ENCODE measurements at places on chromosomes 2 and 18. TPM values are rescaled to one million over a fixed set of nuclear protein-coding genes. Genes with fewer than 3 reads are reported as not detected.

DNA sequence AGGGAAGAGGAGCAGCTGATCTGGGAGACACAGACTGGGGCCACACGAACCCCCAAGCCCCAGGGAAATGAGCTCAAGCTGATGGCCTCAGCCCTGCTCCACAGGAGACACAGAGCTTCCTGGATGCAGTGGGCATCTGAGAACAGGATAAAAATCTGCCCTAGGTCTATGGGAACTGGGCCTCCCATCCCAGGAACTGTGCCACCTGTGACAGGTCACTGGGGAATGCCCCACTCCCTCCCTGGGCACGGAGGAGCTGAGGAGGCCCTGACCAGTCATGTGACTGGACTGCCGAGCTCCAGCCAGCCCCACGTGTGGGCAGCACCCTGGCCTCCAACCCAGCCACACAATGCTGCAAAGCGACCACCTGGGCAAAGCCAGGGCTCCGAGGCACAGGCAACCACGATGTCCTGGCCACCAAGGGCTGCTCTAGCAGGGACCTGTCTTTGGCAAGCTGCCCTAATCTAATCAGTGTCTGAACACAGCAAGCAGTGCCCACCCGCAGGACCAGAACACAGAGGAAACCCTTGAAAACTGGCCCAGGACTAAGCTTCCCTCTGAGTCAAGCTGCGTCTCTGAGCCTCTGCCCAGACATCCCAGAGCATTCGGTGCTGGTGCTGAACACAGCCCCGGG lies 57.8 kb upstream of the ID2 start:
- DNase-seq = no peak

GRCh38 chr2:48292393-48292792 lies 237.6 kb upstream of the STON1 start:
- no peak for DNase-seq

DNA sequence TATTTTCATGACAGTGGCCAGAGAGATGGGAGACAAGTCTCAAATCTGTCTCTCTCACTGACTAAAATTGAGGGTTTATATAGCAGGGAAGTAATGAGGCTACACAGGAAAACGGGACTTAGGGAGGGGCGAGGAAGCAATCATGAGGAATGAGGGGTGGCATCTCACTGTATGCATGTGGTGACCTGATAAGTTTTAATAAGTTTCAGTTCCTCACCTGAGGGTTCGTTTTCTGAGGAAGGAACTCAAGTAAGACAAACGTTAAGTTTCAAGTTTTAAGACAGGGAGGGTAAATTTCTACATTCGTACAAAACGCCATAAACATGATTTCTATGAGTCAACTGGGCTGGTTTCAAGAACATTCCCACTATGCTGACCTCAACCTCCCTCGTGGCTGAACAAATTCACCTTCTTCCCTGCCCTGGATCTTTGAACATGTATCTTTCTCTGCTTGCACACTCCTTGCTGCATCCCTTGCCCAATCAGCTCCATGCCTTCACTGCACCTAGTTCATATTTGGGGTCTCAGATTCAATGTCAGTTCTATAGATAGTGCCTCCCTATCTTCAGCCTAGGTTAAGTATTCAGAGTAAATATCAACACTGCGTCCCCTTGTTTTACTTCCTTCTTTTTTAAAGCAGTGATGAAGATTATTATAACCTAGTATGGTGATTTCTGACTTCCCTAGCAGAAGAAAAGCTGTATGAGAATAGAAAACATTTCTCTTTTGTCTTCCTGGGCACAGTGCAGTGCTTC lies 53.3 kb upstream of the CNTNAP5 start:
- no peak for DNase-seq

DNA sequence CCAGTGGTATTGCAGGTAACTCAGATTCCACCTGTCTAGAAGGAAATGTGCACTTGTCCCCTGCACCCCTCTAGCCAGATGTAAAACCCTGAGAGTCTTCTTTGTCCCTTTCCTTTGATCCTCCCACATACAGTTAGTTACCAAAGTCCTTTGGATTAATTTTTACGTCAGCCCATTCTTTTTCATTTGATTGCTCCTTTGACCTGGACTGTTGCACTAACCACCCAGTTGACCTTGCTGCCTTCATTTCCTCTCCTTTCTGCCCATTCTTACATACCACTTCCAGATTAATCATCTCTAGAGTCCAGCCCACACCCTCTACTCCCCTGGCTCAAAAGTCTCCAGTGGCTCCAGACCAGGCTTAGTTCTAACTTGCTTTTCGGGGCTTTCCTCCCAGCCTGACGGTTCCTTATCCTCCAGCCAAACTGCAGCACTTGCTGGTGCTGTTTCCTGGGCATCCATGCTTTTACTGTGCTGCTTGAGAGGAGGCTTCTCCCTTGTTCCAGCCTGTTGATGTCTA lies 99.3 kb downstream of the SPTBN1 start:
- no peak for DNase-seq

DNA sequence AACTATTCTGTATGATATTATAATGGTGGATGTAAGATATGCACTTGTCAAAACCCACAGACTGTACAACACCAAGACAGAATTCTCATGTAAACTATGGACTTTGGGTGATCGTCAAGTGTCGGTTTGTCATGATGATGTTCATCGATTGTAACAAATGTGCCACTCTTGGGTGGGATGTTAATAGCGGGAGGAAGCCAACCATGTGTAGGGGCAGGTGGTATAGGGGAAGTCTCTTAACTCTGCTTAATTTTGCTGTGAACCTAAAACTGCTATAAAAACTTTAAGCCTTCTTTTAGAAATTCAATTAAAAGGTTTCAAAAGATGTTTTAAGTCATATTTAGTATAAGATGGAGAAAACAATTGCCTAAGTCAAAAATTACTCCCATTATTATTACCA lies 139.0 kb downstream of the ANKRD44 start:
- no peak for DNase-seq

GRCh38 chr2:229795058-229795457 lies 80.7 kb upstream of the DNER start:
- DNase-seq = no peak

GRCh38 chr18:57446322-57446721 lies 11.1 kb downstream of the ONECUT2 start:
- no peak for DNase-seq

DNA sequence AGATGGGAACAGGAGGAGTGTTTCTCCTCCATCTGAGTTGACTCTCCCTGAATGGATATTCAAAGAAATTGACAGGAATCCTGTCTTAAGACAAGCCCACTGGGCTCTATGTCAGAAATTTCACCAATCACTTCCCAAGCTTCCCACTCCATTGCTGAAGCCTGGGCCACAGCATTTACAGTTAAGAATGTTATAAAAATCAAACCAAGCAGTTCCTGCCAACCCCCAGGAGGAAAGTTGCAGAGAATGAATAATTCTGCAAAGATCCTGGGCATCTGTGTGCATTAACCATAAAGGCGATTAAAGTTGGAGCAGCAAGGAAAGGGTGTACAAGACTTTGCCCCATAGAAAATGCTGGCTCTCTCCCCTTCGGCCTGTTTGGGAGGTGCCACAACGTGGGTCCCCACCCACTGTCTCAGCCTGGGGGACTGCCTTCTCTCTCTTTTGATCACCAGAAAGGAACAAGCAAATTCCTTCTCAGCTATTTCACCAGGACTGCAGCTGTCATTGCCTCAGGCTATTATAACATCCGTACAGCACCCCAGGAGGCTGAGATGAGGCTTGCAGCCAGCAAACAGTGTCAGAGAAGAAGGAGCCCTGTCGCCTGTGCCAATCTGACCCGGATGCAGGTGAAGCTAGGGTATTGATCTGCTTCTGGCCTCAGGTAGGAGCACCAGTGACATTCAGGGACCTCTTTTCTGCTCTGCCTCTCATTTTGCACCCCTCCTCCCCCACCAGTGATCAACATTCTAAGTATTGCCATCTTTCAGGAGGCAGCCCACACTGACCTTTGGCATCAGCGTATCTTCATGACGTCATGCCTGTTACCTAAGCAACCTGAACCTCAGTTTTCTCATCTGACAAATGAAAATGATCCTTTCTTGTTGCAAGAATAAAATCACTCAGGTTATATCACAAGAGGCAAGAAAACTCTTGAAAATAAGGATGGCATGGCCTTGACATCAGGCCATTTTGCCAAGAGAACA lies 219.0 kb downstream of the SH3BP4 start:
- DNase-seq = no peak

DNA sequence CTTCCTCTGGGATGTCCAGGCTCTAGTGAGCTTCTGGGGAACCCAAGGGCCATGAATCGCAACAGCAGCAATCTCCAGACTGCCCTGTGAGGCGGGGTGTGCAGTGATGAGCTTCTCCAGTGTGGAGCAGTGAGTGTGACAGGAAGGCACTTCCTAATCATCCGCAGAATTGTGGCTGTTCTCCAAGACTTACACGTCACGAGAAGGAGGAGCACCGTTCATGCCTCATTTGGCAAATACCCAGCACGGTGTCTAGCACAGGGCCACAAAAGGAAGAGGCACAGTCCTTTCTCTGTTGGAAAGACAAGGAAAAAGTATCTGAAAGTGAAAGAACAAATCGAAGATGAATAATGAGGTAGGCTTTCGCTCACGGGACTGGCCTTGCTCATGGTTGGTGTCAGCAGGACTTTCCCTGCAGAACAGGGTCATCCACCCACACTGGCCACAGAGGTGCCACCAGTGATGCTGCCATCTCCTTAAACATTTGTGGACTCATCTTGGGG lies 125.1 kb upstream of the HAAO start:
- DNase-seq = no peak

DNA sequence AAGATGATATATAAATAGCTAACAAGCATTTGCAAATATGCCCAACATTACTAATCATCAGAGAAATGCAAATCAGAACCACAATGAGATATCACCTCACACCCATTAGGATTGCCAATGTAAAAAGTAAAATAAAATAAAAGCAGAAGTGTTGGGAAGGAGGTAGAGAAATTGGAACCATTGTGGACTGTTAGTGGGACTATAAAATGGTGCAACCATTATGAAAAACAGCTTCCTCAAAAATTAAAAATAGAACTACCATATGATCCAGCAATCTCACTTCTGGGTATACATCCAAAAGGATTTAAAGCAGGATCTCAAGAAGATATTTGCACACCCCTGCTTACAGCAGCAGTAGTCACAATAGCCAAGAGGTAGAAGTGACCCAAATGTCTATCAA lies 99.8 kb upstream of the DAPL1 start:
- no peak for DNase-seq

DNA sequence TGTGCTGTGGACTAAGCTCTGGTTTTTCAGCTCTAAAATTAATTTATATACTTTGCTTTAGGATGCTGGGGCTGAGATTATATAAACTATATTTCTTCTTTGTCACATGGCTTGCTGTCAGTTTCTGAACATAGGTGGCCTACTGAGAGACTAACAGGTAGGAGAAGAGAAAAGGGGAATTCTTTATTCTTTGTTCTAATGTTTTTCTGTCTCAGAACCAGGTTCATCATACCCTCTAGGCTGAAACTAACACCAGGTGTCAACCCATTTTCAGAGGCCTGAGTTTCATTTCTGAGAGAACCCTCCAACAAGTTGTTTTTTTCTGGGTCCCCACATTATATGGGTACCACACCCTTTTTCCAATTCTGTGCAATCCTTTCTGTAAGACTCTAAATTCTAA lies 843.6 kb downstream of the TRIB2 start:
- DNase-seq = no peak

GRCh38 chr2:171150694-171151285 lies 9.9 kb downstream of the TLK1 start:
- DNase-seq = no peak

CTAGE1 gene
- total RNA-seq = not detected

CHST9 gene
- total RNA-seq = 8.0 TPM

TMEM169 gene
- total RNA-seq = 2.1 TPM

KCNK3 gene
- 7.7 TPM for total RNA-seq

IL36RN gene
- total RNA-seq = 12.0 TPM

VIT gene
- total RNA-seq = 1.4 TPM

CAPN14 gene
- 0.12 TPM for total RNA-seq
